ENCODE measurements at places on chromosomes 1 and 21.

DNA sequence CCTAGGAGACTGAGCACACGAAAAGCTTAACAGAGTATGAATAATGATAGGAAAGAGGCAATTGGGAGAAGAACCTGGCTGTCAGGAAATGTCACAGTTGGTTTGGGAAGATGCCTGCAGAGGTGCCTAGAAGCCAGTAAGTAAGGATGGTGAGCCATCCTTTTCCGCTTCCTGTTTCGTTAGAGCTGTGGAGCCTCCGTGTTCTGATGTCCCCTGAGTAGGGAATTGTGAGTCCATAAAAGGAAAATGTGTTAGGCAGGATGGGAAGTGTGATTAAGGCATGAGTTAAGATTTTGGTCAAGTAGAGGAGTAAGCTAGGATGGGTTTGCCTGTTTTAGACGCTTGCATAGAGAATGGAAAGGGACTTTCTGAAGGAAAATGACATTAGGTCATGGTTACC lies 9.0 kb downstream of the CLIC4 start:
- DNase-seq, result no peak

GRCh38 chr21:17386498-17386897 lies 126.3 kb upstream of the CXADR start:
- no peak for DNase-seq

- DNase-seq, result no peak
Measured at GRCh38 chr1:156388174-156389137, 19.4 kb downstream of the RHBG start.

DNA sequence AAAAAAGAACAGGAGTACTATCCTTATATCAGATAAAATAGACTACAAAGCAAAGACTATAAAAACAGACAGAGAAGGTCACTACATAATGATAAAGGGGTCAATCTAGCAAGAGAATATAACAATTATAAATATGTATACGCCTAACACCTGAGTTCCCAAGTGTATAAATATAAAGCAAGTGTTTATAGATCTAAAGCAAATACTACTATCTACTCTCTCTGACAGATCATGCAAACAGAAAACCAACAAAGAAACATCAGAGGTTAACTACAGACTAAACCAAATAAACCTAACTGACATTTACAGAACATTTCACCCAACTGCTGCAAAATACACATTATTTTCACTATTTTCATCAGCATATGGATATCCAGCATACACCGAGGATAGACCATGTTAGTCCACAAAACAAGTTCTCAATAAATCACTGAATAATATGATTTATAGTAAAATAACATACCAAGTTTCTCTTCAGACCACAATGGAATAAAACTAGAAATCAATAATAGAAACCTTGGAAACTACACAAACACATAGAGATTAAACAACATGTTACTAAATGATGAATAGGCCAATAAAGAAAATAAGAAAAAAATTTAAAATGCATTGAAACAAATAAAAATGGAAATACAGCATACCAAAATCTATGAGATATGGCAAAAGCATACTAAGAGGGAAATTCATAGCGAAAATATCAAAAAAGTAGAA lies 22.7 kb downstream of the UCHL5 start:
- DNase-seq, result no peak

- no peak for DNase-seq
Measured at GRCh38 chr21:43291347-43291950, 122.6 kb downstream of the CRYAA start.
